HepG2 (cell line): ENCODE measurements at places on chromosomes 3 and 15.

DNA sequence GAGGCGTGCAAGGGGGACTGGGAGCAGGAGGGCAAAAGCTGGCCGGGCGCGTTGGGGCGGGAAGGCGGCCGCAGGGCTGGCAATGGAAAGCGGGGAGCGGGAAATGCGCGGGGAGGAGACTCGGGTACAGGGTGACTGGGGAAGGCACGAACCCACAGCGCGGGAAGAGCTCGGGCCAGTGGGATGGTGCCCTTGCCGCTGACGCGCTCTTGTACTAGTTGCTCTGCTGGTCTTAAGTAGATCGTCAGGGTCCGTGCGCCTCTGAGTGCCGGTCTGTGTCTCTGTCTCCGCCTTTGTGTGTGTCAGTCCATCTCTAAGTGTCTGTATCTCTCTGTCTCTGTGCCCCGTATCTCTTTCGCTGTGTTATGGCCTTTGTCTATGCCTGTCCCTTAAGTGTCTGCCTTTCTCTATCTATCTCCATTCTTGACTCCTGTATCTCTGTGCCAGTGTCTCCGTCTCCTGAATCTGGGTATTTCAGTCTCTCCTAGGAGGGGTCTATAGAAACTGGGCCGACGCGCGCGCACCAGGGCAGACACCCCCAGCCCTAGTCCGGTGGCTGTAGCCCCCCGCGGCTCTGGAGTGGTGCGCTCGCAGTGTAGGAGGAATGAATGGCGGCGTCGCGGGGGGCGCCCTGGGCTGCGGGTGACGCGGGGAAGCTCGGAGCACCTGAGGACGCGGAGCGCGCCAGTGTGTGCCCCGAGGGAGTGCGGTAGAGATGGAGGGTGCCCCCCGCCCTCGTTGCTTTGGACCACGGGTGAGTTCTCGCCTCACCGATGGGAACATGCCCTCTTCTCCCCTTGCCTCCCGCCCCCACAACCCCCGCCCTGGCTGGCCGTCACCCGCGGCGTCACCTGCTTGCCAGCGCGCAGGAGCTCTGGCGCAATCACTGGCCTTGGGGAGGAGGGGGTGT lies 756 bp upstream of the CAMK2N2 start:
- no peak for DNase-seq

DNA sequence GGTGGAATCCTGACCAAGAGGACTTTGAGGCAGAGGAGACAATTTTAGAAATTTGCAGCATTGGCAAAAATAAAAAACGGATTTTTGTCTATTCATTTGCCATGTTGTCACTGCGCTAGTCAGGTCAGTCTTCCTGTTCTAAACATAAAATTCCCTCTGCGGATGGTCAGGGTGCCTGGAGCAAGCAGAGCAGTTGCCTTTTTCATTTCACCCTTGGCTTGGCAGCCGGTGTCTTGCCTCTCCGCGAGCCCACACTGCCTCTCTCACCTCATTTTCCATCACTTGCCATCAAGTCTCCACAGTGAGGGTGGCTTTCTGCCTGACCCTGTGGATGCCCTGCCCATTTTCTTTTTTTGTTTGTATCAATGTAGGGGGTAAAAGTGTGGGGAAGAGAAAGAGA lies 396.1 kb downstream of the LRTM1 start:
- DNase-seq: no peak

DNA sequence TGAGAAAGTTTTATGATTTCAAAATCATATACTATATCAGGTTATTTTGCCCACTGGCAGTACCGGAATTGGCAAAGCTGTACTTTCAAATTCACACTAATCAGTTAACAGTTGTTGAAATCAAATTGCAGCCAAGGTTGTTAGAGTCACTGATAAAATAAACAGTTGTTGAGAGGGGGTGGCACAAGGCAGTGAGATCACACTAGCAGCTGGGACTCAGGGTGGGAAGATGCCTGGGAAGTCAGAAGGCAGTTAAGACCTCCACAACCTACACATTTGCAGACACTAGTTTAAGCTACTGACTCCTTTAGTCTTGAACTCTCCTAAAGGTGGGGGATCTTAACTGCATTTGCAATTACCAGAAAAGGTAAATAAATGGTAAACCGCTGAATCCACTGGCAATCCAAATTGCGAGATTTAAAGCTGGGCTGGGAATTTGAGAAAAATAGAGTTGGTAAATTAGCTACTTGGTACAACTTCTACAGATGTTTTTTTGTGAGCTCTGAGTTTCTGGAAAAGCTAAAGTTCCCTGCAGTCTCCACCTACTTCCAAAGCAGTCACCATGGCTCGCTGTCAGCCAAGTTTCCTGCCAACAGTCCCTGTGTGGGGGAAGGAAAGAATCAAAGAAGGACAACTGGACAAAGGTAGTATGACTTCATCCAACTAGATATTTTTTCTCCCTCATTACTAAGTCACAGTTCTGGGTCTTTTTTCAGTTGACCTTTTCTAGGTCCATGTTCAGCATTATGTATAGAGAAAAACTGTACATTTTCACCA lies 105.7 kb downstream of the ZNF385D start:
- DNase-seq: no peak

DNA sequence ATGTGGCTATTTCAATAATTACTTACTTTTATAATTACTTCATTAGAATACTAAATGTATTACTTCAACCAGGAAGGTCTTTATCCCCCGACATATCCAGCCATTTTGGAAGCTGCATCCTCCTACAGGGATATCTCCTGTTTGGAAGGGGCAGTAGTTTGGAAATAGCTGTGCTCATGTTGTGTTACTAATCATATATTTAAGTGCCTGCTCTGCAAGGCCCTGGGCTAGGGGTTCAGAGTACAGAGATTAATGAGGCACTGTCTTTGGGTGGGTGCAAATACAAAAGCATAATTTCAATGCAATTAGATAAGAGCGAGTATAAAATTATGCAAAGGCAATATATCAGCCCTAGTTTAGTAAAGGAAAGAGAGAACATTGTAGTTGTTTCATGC lies 146.3 kb upstream of the RARB start:
- no peak for DNase-seq

GRCh38 chr3:134810850-134811249 lies 15.8 kb downstream of the EPHB1 start:
- DNase-seq: no peak

- DNase-seq: no peak
These were observed 81.4 kb upstream of the HES1 start for GRCh38 chr3:194054540-194054939.
